ENCODE measurements at places on chromosomes 4 and X.

- DNase-seq = no peak
These were observed 28.9 kb upstream of the OPHN1 start for GRCh38 chrX:68462197-68462596.

- no peak for DNase-seq
These were observed 53.5 kb downstream of the DCLK2 start for GRCh38 chr4:150131581-150132228.

DNA sequence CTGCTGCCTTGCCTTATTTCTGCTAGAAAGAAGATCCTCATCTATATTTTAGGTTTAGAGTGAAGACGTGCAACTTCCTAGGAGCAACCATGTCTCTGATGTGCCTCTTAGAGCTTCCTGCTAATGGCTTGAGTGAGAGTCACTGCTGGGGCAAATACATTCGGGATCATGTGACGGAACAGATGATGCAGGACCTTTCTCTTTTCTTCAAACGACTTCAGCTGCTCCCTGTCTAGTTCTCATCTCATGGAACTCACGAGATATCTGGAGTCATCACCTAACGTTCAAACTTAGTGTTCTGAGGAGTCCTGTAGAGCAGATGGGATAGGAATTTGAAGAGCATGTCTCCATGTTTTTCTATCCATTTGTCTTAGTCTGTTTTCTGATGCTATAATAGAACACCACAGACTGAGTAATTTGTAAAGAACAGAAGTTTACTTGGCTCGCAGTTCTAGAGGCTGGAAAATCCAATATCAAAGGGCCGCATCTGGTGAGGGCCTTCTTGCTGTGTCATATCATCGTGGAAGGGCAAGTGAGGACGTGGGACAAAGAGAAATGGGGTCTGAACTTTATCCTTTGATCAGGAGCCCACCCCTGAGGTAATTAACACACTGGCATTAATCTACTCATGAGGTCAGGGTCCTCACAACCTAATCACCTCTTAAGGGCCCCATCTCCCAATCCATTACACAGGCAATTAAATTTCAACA lies 43.5 kb upstream of the SCRG1 start:
- DNase-seq = no peak

GRCh38 chr4:47410271-47410670 lies 53.2 kb downstream of the COMMD8 start:
- no peak for DNase-seq

- no peak for DNase-seq
These were observed 500.8 kb upstream of the DIAPH2 start for GRCh38 chrX:96183843-96184242.

DNA sequence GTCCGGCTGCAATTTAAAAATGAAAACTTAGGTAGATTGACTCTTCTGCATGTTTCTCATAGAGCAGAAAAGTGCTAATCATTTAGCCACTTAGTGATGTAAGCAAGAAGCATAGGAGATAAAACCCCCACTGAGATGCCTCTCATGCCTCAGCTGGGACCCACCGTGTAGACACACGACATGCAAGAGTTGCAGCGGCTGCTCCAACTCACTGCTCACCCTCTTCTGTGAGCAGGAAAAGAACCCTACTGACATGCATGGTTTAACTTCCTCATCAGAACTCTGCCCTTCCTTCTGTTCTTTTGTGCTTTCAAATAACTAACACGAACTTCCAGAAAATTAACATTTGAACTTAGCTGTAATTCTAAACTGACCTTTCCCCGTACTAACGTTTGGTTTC lies 41.0 kb downstream of the MAP7D3 start:
- no peak for DNase-seq

DNA sequence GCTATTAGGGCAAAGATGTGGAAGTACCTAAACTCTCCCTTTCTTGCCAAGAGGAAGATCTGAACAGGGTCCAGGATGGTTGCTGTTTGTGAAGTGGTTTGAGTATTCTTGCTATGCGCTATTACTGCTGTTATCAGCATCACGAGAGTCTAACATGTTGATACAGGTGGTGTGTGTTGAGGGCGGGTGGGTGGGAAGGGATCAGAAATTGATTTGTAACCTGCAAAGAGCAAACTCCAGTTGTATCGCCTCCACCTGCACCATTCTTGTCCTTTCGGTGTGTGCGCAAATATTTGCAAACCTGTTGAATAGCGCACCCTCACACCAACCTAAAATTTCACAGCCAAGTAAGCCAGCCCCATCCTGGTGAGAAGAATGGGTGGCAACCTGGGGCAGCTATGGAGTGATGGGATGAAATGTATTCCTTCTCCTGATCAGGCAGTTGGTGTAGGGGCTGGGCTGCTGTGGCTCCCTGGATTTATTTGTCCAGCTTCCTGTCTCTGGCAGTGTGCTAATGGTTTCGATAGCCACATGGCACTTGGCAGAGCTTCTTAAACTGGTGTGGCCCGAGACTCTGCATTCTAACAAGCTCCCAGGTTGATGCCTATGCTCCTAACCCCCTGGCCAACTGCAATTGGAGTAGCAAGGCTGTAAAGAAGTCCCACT lies 102.6 kb upstream of the SCML1 start:
- DNase-seq = no peak

- DNase-seq = no peak
These were observed 214.1 kb upstream of the ATP6AP2 start for GRCh38 chrX:40366661-40367060.

DNA sequence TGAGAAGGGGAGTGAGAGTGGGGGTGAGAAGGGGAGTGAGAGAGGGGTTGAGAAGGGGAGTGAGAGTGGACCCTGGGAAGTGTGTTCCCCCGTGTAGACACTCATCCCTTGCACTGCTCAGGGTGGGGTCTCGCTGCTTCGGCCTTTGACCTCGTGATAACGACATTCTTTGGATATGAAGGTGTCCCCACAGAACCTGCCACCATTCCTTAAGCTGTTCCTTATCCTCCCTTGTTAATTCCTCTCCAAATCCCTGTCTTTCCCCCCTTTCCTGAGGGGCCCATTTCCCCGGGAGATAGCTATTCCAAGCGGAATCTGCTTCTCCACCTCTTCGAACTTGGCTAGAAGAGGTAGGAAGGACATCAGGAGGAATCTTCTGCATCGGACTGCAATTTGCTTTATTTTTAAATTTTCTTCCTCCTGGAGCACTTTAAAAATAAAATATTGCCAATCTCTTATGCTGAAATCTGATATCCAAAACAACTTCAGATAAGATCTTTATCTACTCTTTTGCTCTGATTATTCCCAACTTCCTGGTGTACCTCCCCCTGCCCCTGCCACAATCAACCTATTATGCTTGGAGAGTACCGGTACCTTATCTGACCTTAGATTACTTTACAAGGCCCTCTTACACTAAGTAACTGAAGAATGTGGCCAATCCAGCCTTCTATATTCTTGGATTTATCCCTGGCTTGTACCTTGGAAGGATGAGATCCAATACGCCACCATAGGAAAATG lies 15.6 kb downstream of the TRIML1 start:
- DNase-seq = no peak

- no peak for DNase-seq
These were observed 995.7 kb upstream of the PRKX start for GRCh38 chrX:4708970-4709760.

- no peak for DNase-seq
These were observed 76.5 kb downstream of the ITM2A start for GRCh38 chrX:79290596-79290995.

DNA sequence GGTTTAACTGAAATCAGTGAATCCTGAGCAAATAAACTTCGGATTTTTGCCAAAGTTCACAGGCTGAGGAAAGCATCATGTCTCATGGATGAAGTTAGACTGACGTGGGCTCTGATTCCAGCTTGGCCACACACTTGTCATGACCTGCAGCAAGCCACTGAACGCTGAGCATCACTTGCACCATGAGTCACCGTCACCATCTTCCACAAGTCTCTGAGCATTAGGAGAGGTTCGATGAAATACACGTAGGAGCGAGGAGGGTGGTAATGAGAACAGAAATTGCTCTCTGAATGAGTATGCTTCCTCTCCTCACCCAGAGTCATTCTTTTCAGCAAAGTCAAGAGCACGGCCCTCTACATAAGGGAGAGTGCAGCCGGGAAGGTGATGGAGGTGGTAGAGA lies 3.8 kb upstream of the TRIML2 start:
- no peak for DNase-seq

GRCh38 chrX:135436966-135437866 lies 15.5 kb downstream of the SMIM10L2A start:
- no peak for DNase-seq

GRCh38 chr4:77151241-77151640 lies 5.8 kb upstream of the CCNG2 start:
- DNase-seq = no peak

GRCh38 chrX:37060999-37061398 lies 52.8 kb downstream of the FAM47C start:
- DNase-seq = no peak

DNA sequence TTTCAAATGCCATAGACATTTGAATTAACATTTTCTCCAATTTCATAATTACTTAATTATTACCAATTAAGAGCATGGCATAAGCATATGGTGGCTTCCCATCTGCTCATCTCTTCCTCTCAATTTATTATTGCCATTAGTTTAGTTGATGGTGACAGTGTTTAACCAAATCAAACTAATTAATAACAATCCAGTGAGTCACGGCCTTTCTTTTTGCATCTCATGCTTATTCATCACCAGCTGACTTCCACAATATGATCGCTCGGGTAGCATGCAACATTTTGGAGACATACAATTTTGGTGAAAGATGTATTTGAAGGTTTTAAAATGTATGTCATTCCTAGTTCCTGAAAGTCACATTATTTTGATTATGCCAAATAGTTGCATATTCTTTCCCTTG lies 172.8 kb upstream of the TACR3 start:
- no peak for DNase-seq

DNA sequence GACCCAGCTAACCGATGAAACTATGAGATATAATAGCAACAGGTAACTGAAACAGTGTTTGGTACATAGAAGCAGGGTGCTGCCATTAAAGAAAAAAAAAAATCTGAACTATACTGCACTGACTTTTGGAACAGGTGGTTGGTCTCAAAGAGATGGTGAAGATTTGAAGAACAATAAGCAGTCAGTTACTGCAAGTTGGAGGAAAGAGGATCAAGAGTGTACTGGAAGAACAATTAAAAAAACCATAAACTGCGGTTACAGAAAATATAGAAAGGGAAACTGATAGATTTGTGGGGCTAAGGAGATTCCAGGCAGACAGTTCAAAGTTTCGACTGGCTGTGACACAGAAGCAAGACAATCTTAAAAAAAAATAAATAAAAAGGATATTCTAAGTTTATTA lies 181.9 kb upstream of the TRAM1L1 start:
- DNase-seq = no peak

DNA sequence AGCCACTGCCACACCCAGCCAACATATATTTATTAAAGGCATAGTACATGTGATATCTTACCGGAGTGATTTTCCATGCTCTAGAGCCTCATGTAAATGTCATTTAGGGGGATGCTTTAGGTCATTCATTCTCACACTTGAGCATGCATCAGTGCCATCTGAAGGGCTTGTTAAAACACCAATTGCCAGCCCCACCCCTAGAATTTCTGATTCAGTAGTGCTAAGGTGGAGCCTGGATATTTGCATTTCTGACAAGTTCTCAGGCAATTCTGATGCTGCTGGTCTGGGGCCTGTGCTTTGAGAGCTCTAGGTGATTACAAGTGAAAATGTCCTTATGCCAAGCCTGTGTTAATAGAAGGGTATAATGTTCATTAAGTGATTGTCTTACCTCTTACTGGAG lies 107.7 kb downstream of the PHEX start:
- DNase-seq = no peak

DNA sequence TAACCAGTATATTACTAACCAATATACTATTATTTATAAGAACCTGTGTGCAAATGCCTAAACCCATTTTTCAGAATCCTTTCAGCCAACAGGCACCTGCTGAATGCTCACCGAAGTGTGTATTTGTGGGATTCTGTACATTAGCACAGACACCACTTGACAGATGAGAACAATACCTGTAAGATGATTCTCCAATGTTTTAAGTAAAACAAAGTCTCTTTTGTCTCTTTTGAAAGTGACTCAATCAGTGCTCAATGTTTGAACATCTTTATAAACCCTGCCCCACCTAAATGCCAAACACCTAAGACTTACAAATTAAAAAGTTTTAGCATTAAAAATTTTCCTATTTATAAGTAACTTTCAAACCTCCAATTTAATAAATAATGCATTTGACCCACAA lies 763 bp downstream of the ASB9 start:
- DNase-seq = no peak

GRCh38 chrX:134741746-134742145 lies 83.5 kb upstream of the PLAC1 start:
- no peak for DNase-seq

DNA sequence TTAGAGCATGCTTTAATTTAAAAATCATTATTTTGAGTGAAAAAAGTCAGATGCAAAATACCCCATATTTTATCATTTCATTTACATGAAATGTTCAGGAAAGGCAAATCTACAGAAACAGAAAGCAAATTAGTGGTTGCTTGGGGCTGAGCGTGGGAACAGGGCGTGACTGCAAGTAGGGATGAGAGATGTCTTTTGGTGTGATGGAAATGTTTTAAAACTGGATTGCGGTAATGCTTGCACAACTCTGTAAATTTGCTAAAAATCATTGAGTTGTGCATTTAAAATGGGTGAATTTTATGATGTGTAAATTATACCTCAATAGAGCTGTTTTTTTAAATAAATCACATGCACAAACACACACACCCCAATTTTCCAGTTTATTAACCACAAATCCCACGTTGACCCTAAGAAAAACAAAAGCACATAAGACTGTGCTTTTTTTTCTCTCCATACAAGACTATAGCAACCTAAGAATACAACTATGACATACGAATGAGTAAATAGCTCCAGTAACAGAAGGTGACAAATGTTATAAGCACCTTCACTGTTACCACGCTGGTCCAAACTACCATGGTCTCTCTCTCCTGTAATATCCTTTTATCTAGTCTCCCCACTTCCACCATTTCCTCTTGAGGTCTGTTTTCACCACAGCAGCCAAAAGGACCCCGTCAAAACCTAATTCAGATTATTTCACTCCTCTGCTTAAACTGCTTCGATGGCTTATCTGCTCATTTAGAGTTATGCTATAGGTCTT lies 37.2 kb downstream of the FRMD7 start:
- DNase-seq = no peak

Measured in stimulated activated CD8-positive, alpha-beta memory T cell treated with anti-CD3 and anti-CD28 coated beads, Interleukin-4, amount 100 ng/mL, for 4 hours (primary cell).